ENCODE measurements at places on chromosomes 3 and 15.

- DNase-seq: no peak
Measured at GRCh38 chr3:140424726-140425125, 253.1 kb upstream of the TRIM42 start.

DNA sequence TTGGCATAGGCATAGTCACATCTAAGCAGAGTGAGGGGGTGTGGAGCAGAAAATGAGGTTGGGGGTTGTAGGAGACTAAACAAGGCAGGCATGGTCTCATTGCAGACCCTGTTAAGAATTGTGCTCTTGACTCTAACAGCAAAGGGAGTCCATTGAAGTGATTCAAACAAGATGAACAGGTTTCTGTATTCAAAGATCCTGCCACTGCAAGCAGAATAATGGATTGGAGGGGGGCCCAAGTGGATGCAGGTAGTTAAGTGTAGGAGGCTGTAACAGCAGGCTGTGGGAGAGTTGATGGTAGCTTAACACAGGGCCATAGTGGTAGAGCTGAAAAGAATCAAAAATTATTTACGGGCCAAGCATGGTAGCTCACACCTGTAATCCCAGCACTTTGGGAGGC is 34.4 kb downstream of the CASR start:
- DNase-seq: no peak

DNA sequence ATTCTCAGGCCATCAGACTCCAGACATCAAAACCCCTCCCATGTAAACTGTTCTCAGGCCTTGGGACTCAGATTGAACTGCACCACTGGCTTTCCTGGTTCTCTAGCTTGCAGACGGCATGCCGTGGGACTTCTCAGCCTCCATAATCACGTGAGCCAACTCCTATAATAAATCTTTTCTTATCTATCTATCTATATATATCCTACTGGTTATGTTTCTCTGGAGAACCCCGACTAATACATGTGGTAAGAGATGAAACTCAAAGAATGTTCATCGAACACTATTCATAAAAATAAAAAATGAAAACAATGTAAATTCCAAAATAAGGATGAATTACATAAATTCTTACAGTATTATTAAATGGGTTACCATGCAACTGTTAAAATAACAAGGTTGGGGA is 84.5 kb upstream of the NTRK3 start:
- DNase-seq: no peak

- DNase-seq: no peak
Measured at GRCh38 chr15:23854203-23854911, 167.3 kb upstream of the NDN start.

Data from C1 segment of cervical spinal cord (tissue), 14 donors.